ENCODE measurements at places on chromosomes 5 and 9.

DNA sequence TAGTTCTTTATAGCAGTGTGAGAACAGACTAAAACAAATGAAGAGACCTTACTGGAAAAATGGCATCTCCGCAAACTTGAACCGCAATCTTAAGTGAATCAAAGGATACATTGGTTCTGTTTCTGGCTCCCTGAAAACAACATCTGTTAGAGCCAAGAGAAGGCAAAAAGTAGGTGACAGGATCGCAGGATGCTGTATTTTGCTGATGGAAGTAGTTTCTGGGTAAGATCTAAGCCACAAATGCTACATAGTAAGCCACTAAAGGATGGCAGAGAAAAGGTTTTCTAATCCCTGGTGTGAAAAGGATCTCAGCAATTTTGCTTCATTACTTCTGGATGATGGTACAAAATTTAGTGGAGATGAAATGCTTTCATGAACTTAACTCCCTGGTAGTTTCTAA, 63.3 kb upstream of the HTR4 start:
- DNase-seq: no peak

DNA sequence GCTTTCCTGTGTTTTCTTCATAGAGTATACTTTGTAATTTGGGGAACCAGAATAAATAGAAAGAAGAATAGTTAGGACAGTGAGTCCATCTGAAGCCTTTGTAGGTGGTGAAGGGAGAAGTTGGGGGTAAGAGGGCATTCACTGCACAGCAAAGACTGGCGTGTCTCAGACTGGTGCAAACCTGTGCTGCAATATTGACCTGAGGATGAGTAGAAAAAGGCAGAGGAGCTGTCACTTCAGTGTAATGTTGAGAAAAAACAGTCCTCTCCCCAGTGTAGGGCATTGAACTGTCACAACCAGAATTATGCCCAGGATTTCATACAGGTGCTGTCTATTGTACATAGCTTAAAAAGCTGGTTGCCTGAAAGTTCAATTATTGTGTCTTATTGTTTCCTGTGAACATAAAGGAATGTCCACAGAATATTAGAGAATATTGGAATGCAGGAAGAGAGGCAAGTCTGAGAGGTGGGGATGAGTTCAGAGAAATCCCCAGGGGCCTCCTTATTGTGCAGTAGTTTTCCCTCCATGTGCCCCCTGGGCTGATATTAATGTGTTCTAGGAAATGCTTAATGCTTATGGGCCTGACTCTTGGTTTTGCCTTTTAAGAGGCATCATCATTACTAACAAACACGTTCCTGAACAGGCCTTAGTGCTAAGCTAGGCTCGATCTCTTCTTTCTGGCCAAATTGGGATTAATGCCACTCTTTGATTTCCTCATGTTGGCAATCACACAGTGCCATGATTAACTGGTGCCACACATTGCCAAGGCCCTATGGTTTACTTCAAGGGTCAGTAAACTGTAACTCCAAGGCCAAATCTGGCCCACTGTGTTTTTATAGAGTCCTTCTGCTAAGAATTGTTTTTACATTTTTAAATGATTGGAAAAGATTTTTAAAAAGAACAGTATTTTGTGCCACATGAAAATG, 34.0 kb downstream of the DAPK1 start:
- DNase-seq: no peak

GRCh38 chr5:136053336-136054141, 24.8 kb downstream of the TGFBI start:
- peak; percentile 100 for DNase-seq

GRCh38 chr5:117333011-117333410, 758.4 kb upstream of the SEMA6A start:
- DNase-seq: no peak

DNA sequence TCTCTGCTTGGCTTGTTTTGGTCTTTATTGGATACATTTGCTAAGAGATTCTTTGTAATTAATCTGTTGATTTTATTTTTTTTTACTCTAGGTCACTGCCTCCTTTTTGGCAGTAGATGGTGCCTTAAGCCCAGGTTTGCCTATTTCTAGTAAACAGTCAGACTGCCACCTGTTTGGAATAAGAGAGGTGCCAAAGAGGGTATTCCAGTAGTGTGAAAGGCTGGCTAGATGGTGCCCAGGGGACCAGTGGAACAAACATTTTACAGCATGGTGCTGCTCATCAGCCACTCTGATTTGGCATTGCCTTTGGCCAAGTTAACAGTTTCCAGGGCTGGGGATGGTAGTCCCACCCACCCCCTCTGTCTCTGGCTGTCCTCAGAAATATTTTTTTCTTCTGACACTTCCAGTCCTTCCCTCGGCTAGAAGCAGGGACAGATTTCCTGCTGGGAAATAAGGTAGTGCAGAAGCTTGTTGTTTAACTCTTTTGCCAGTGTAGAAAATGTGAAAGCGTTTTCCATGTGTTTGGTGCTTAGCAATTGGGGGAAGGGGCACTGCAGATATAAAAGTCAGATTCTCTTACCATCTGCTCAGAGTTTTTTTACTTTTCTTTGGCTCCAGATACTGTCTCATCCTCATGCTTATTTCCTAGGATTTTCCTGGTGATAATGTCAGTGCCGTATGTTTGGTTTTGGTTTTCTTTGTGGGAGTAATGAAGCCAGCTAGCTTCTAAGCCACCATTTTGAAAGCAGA, 36.6 kb upstream of the FBXL7 start:
- DNase-seq: no peak

DNA sequence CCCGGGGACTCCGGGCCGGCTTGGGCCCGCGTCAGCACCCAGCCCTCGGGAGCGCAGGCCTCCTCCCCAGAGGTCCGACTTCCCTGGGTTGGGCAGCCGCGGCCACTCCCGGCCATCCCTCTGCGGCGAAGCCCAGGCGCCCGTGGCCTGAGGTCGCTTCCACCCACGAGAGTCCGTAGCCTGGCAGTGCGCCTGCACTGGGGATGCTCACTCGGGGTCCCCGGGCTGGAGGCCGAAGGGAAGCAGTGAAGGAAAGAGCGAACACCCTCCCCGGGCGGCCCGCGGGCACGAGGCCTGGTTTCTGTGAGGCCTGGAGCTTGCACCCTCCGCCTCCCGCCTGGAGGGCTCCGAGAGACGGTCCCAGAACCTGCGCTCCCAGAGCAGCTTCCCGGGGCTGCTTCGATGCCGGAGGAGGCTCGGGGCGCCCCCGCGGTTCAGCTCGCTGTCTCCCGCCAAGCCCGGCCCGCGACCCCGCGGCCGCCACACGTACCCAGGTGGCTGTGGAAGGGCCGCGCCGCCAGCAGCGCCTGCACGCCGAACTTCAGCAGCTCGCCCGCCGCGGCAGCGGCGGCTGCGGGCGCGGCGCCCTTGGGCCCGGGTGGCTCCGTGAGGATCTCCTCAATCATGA, 607 bp downstream of the BARX1 start:
- DNase-seq: no peak

GRCh38 chr5:153043886-153044285, 446.6 kb upstream of the GRIA1 start:
- no peak for DNase-seq

GRCh38 chr5:5613261-5613990, 190.9 kb downstream of the ICE1 start:
- DNase-seq: no peak

- peak; percentile 10 for DNase-seq
These were observed 68.5 kb downstream of the TMC1 start for GRCh38 chr9:72589667-72590521.

DNA sequence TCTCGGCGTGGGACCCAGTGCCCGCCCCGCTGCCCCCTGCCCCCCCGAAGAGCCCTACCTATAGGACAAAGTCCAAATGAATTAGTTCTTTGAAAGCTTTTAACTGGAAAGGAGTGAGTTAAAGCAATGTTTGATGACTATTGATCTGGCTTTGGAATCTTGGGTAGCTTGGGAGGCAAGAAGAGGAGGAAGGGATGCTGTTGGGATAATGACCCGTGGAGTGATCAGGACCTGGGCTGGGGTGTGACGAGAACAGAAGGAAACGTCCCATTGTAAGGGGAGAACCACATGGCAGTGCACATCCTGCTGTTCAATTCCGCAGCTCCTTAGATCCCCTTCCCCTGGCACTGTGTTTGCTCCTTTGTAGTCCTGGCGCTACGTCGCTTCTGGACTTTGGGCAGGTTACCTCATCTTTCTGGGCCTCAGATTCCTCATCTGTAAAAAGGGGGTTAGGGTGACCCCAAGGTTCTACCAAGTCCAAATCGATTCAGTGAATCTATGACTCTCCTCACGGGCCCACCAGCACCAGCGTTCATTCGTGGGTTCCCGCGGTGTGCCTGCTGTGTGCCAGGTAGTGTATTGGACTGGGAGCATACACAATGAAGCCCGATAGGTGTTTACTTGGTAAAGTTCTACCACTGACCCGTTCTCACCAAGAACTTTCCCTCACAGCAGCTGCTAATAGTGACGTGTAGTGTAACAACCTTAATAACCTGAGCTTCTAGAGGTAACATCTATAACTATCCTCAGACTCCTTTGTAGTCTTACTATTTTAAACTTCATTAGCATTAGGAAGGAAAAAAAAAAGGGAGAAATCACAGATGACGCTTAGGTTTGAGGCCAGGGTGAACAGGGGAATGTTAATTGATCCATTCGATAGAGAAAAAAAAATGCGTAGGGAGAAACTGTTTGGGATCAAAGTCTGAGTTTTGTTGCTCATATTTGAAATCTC, 1.1 kb upstream of the NADK2 start:
- no peak for DNase-seq

GRCh38 chr9:98709968-98710965, 1.5 kb upstream of the GABBR2 start:
- no peak for DNase-seq

- DNase-seq: no peak
These were observed 36.0 kb downstream of the SARDH start for GRCh38 chr9:133701981-133702797.

DNA sequence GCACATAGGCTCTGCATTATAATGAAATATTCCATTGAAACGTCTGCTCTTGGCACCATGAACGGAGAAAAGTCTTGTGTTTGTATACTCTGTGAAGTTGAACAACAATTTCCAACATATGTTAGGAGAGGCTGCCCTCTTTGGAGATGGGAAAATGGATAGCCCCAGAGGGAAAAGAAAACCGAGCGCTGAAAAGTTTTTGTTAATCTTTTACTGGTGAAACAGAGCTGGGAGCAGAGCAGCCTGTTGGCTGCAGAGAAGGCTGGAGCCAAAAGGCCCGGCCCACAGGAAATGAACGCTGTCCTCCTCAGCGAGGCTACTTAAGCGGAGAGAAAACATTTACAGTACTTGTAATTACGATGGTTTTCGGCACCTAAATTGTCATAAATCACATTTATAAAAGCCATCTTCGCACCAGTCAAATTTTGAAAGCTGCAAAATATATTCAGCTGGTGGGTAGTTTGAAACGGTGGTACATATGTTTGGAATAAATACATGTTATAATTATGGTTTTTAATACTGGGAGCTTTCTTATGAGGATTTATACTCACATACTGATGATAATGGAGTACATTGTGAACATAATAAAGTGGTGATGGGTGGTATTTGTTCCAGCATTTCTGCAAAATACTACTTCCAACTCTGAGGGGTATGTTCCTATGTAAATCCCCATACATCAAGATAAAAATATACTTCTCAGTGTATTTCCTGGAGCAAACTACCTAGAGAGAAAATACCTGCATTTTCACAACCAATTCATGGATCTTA, 129.6 kb upstream of the CNTLN start:
- peak; percentile 64 for DNase-seq

DNA sequence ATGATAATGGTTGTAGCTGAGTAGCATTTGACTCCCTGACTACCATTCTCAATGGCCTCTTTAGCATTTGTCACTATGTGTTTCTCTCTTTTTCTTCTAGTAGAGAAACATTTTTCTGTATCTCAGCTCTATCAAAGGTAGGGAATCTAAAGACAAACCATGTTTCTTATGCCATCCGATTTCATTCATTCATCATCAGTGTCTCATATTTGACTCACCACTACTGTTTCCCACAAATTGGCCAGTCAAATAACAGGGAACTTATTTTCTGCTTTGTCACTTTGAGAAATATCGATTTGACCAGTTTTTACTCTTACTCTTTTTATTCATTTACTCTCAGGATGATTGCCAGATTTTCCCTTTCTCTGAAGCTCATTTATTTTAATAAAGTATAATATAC, 282.3 kb downstream of the TMEM167A start:
- no peak for DNase-seq

GRCh38 chr9:70403618-70404025, 10.8 kb downstream of the KLF9 start:
- DNase-seq: no peak

DNA sequence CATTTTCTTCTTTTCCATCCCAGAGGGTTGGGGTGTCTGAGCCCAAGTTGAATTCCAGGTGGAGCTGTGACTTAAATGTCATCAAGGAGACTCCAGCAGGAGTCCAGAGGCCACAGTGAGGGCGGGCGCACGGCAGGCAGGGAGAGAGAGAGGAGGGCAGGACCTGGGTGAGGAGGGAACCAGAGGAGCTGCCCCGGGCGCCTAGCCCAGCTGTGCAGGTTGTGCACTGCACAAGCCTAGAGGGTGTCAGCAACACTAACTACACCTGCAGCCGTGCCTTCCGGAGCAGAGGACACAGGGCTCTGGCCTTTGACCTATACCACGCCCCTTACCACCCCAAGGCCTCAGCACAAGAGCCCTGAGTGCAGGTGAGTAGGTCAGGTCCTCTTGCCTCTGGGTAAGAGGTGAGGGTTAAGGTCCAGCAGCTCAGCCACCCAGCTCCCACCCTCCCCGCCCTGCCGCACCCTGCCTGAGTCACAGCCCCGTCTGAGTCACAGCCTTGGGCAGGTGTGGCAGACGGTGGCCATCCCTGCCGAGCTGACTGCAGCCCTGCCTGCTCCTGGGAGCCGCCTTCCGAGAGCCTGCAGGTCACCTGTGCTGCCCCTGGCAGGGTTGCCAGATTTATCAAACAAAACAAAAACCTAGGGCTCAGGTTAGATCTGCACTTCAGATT, 6.4 kb upstream of the AGPAT2 start:
- peak; percentile 67 for DNase-seq

DNA sequence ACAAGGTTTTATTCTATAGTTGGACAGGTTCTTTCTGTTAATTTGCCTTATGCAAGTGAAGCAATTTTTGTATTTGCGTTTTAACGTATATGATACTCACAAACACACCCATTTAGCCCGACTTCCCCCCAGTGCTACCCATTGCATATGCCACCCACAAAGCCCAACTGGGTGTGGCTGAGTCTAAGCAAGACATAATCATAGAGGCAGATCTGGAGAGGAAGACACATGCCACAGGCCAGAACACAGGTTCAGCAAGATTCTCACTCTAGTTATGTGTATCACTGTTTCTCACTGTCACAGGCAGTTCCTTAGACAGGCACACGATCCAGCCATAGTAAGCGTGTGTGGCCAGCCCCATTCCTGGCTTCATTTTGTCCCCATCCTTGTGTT, 29.0 kb upstream of the PUM3 start:
- no peak for DNase-seq

Data from RCC 7860 (cell line).